ENCODE measurements at places on chromosomes 12 and 14. TPM values are rescaled to one million over a fixed set of nuclear protein-coding genes. Genes with fewer than 3 reads are reported as not detected.

The TAS2R9 gene
- polyA plus RNA-seq = not detected

The CCDC175 gene
- polyA plus RNA-seq = not detected

The RASAL1 gene
- polyA plus RNA-seq = not detected

The TMTC1 gene
- polyA plus RNA-seq = 21.8 TPM

The KRT73 gene
- not detected for polyA plus RNA-seq

GRCh38 chr14:78071016-78071549 lies 99.1 kb upstream of the NRXN3 start:
- DNase-seq = no peak

DNA sequence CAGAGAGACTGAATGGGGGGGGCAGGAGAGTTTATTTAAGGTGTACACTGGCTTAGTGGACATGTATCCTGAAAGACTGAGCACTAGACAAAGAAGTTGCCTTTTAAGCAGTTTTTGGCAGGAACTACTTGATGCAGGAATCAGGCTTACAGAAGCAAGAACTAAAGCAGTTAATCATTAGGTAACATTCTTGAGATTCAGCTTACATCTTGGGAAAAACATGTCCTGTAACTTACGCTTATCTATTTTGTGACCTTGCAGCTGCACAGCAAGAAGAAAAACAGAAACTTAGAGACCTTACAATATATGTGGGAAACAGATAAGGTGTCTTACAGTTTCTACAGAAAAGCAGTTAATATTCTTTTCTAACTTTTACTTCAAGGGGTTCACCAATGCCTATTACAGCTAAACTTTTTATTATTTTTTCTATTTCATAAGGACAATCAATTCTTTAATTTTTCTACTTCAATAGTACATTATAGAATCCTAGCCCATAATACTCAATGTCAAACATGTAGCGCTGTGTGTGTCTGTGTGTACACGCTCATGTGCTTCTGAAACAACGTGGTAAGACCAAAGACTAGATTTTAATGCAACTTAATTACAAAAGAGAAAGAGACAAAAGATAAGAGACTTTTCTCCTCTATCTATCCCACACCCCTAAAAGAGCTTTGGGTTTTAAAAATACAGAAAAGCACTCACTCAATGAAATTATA lies 276.9 kb downstream of the PRKD1 start:
- no peak for DNase-seq

DNA sequence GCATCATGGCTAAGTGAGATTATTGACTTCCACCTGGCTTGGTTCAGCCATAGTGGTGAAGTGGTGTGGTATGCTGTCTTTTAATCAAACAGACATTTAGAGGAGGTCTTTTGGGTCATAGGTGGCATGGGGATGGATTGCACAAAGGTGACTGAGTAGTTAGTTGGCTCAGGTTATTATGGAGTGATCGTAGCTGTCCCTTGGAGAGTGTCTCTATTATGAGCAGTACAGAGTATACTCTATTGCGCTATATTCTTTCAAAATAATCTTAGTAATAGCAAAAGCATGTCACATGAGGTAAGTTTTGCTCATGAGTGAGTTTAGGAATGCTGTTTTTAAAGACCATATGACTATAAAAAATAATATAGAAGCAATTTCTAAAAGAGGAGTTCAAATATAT lies 60.4 kb downstream of the RASSF8 start:
- DNase-seq = no peak

DNA sequence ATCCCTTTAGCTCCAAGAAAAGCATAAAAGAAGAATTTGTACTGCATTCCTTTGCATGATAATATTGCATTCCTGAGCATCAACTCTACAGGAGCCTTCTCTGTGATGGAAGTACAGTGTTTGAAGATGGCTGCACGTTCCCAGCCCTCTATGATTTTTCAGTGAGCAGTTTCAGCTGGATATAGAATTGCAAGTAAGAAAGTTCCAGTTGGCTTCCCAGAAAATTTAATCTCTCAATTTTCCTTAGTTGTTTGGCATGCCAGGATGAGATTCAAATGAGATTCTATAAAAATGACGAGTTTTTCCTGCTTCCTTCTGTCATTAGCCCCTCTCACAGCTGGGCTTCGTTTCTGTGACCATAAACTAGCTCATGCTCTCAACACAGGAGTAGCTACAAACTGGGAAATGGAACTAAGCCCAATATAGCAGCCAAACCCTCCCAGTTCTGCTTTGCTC lies 109.9 kb downstream of the TTC8 start:
- DNase-seq = no peak

DNA sequence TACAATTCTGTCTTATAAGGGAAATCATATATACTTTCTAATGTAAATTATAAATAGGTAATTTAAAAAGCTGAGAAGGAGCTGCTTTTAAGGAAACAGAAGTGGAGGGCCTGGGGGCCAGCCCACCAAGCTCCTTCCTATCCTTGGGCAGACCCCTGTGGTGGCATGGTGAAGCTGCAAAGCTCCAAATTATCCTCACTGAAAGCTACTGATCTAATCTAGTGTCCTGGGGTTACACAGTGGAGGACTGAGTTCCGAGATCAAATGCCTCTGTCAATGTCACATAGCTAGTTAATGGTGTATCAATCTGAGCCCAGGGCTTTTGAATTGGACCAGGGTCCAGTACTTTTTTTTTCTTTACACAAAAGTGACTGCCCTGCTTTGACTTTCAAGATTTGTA lies 355.4 kb downstream of the CEP128 start:
- no peak for DNase-seq

DNA sequence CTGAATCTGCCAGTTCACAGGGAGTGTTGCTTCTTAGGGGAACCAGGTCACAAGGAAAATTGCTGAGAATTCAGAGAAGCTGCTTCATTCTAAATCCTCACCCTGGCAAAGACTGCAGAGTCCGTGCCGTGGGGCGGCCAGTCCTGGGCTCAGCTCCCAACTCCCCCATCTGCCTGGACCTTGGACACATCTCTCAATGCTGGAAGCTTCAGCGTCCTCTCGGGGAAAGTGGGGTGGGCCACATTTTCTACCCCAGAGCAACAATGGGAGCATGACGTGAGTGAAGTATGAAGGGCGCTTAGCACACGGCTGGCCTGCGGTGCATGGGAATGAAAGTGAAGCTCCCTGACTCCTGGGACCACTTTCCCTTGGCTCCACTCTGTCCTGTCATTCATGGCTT lies 31.2 kb downstream of the HVCN1 start:
- no peak for DNase-seq

- DNase-seq = no peak
These were observed 24.3 kb downstream of the EMP1 start for GRCh38 chr12:13220838-13221237.

DNA sequence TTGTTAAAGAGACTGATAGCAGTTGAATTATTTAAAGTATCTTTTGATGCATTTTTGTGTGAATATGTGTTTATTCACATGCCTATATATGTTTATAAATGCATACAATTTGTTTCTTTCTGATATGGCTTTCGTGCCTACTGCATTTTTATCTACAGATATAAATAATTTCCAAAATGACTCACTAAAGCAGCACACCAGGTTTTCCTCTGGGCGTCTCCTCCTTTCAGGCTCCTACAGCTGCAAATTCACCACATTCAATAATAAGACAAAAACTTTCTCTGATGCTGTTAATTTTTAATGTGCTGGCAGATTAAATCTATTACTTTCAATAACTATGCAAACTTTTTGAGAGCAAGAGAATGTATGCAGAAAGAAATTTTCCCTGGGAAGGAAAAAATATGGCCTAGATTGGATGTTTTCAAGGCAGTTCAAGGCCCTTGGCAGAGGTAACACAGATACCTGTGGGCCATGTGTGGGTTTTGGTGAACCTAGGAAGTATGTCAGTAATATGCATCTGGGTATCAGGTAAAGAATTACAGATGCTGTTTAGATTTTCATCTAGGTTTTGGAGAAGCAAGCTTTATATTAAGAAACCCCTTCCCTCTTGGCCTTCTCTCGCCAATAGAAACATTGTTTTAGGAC lies 381.8 kb downstream of the EGLN3 start:
- no peak for DNase-seq

DNA sequence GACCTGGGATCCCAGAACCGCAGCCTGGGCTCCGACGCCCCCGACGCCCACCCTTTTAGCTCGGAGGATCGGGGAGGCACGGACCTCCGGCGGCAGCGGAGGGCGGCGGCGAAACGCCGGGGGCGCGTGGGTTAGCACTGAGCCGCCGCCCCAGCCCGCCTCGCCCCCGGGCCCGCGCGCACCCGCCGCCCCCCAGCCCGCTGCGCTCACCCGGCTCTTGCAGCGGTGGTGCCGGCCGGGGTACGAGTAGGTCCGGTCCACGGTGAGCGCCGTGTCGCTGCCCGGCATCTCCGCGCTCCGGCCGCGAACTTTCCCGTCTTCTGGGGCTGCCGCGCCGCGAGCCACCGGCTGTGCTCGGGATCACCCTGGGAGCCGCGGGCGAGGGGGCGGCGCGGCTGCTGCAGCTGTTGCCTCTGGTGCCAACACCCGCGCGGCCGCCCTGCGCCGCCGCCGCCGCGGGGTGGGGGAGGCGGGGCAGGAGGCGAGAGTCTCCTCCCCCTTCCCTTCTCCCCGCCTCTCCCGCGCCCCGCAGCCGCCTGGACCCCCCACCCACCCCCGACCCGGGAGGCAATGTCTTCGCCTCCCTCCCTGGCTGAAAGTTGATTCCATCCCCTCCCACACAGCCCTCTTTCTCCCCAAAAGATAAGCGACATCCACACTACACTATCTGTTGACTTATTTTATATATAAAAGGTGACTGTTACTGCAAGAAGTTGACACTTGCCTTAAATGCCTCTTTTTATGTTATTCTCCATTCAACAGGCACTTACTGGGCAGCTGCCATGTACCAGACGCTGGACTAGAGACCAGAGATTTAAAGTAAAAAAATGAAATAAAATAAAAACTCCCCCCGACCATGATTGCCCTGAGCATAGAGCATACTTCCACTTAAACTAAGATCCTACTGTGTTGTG lies at the start of gene TMCC3:
TMCC3 (minus strand) TSS at position 415 of the 914 bp plus-strand sequence; CDS start at position 288, 127 bp downstream.
- no peak for DNase-seq

DNA sequence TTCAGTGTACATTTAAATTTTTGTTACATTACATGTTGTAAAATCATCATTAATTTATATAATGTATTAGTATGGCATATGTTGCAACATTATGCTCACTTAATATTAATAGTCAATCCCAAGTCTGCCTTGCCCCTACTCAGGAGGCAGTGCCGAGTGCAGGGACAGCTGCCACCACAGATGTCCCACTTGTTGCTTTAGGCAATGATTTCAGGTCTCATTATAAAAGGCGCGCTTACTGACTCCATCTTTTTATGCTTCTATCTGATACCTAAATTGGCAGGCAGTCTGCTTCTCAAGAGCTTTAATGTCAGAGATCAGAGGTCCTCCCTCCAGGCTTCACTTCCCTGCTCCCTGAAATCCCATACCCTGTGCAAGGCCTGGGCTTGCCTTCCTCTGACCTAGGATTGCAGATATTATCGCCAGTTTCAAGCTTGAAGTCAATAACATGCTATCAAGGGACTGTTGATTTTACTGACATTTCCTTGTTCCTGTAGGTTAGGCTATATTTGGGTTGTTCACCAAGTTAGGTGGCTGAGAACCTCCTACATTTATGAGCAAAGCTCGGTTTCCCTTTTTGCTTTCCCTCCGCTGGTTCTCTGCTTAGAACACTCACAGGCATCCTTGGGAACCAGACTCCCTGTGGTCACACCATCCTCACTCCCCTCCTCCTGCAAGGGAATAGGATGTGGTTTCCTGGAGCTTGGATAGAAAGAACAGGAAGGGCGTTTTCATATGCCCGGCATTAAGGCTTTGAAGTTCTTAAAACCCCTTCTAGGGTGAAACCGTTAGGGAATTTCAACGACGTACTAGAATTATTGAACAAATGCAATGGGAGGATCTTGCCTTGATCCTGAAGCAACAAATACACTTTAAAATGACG lies 208.4 kb upstream of the FKBP4 start:
- DNase-seq = no peak

DNA sequence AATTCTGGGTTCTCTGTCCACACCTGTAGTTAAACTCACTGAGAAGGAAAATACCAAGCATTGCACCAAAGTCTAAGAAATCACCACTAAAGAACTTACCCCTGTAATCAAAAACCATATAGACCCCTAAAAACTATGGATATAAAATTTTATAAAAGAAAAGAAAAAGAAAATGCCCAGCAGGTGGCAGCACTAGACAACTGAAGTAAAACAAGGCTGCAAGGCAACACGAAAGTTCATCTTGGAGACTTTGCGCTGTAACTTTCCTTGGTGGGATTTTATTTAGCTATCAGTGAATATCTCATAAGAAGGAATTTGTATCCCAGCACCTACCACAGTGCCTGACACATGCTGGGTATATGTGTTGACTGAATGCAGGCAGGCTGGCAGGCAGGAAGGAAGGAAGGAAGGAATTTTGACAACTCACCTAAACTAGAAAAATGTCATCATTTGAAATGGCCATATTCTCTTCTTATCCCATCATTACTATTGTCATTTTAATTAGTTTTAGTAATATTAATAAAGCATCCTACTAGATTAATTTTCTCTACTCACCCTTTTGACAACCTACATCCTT lies 68.2 kb upstream of the ETV6 start:
- DNase-seq = no peak

DNA sequence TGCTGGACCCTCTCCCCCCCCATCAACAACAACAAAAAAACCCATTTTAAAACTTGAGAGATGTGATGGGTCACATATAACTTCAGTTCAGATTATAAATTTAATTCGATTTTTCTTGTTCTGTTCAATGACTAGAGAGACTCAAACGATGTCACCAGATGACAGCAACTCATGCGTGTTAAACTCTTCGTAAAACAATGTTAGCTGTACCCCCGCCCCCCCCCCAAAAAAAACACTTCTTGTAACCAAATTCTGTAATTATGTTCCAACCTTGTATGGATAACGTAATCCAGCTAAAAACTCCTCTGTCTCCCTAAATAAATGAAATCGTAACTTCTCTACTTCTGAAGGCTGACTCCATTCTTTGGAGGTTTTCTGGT lies 614 bp upstream of the NACA start:
- no peak for DNase-seq

GRCh38 chr12:111842556-111843396 lies 748 bp downstream of the MAPKAPK5 start:
- DNase-seq = no peak

Measured in BJ (cell line).